Breast epithelium (tissue), 4 donors: ENCODE measurements at places on chromosomes 11 and 22. TPM values are rescaled to one million over a fixed set of nuclear protein-coding genes. Genes with fewer than 3 reads are reported as not detected.
A peak's percentile ranks its signal among the peaks of the same experiment; 100 is the strongest.

DNA sequence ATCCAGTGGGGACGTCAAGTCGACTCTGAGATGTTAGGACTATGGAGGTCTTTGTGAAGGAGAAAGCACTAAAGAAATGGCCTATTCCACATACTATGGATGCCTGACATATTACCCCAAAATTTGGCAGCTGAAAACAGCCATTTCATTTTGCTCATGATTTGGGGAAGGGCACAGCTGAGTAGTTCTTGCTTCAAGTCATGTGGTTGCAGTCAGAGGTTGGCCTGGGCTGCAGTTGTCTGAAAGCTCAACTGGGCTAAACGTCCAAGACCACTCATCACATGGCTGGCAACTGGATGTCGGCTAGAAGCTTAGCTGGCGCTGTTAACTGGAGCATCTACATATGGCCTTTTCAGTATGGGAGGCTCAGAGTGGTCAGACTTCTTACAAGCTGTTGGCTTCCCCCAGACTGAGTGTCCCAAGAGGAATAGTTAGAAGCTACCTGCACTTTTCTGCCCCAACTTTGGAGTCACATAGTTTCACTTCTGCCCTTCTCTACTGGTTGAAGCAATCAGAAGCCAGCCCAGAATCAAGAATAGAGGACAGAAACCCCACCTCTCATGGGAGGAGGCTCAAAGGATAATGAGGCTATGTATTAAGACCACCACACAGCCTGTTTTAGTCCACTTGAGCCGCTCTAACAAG is 14.1 kb downstream of the SLC35C1 start:
- no peaks in the 10 kb centered on the region for H3K4me1 ChIP-seq
- H3K27me3 ChIP-seq = no peaks in the 10 kb centered on the region
- no peaks in the 10 kb centered on the region for H3K36me3 ChIP-seq

DNA sequence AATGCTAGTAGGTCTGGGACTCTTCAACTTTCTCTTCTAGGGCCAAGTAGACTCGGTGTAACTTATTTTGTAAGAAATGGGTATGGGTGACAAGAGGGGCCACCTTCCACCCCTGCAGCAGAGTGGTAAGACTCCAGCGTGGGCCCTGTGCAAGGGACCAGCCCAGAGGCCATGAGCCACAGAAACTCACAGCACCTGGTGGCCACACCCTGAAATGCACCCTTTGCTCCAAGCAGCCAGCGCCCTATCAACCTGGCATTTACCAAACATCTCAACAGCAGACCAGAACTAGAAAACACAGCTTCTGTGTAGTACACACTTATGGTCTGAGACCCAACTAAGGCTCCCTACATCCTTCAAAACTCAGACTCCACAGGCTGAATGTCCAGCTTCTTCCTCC is 5.7 kb downstream of the CDCA5 start:
- no peak overlapping the region for H3K27ac ChIP-seq
- no peaks in the 10 kb centered on the region for H3K36me3 ChIP-seq
- no peaks in the 10 kb centered on the region for H3K4me1 ChIP-seq

- no peaks in the 10 kb centered on the region for H3K27me3 ChIP-seq
- no peak overlapping the region for H3K27ac ChIP-seq
- no peaks in the 10 kb centered on the region for H3K4me1 ChIP-seq
- H3K4me3 ChIP-seq = no peak overlapping the region
- H3K36me3 ChIP-seq = no peaks in the 10 kb centered on the region
Observed at GRCh38 chr11:57978686-57979531, 44.8 kb upstream of the OR9Q1 start.

DNA sequence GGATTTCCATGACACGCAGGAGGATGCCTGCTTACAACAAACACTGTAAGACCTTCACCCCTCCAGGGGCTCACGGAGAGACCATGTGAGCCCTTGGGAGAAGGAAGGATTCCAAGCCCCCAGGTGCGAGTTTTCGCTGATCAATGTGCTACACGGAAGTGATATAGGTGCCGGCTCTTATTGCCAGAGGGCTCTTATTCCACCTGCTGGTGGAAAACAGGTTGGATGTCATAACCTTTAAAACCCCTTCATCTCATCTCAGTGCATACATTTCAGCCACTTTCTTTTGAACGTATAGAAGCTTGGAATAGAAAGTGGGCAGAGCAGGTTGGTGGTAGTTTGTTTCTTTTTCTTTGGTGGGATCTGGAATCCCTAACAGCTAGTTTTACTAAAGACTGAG is 25.8 kb downstream of the LAYN start:
- no peak overlapping the region for H3K27ac ChIP-seq
- no peaks in the 10 kb centered on the region for H3K27me3 ChIP-seq
- H3K4me3 ChIP-seq = no peak overlapping the region

GRCh38 chr11:108786281-108786990 is 121.6 kb downstream of the DDX10 start:
- DNase-seq = no peak
- no peaks in the 10 kb centered on the region for H3K27me3 ChIP-seq
- H3K4me3 ChIP-seq = no peak overlapping the region
- no peaks in the 10 kb centered on the region for H3K36me3 ChIP-seq
- no peaks in the 10 kb centered on the region for H3K4me1 ChIP-seq

DNA sequence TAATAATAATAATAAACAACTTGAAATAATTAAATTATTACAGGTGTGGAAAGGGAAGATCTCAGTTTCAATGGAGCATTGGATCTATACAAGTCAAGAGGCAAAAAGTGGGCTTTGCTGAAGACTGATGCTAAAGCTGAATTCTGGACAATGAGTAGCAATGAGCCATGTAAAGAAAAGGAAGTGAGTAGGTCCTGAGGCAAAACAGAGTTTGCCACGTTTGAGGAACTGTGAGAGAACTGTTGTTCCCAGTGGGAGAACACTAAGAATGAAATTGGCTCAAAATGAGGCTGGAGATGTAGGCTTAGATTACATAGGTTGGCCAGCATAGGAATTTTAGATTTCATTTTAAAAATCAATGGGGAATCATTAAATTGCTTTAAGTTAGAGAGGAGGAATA is 33.9 kb upstream of the TEAD1 start:
- H3K4me1 ChIP-seq = no peaks in the 10 kb centered on the region
- no peak overlapping the region for H3K27ac ChIP-seq
- no peak for DNase-seq
- no peaks in the 10 kb centered on the region for H3K27me3 ChIP-seq

DNA sequence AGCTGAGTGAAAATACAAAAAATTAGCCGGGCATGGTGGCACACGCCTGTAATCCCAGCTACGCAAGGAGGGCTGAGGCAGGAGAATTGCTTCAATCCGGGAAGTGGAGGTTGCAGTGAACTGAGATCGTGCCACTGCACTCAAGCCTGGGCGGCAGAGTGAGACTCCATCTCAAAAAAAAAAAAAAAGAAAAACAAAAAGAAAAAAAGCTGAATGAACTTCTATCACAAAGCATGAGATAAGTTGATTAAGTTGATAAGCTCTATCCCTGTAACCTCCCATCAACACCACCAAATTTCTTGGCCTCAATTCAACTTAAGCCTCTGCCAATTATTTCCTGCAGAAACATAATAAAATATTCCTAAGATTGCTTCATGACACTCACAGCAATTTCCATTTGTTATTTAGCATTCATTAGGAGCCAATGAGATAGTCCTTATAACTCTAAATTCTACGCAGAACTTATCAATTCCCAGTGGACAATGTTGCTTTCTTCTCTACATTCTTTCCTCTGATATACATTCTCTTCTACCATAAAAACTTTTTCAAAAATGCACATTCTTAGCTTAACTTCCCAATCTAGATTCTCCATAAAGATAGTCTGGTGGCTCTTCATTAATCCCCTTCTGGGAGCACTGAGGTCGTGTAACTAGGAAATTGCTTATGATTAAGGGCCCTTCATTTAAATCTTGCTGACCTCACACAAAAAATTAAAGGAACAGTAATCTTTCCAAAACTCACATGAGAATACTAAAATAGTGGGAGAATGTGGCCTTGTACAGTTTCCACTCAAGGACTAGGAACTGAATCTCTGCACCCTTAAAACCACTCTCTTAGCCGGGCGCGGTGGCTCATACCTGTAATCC is 2.9 kb downstream of the AMBRA1 start:
- no peaks in the 10 kb centered on the region for H3K27me3 ChIP-seq
- no peak overlapping the region for H3K4me3 ChIP-seq
- no peaks in the 10 kb centered on the region for H3K36me3 ChIP-seq
- DNase-seq = no peak
- no peaks in the 10 kb centered on the region for H3K4me1 ChIP-seq

DNA sequence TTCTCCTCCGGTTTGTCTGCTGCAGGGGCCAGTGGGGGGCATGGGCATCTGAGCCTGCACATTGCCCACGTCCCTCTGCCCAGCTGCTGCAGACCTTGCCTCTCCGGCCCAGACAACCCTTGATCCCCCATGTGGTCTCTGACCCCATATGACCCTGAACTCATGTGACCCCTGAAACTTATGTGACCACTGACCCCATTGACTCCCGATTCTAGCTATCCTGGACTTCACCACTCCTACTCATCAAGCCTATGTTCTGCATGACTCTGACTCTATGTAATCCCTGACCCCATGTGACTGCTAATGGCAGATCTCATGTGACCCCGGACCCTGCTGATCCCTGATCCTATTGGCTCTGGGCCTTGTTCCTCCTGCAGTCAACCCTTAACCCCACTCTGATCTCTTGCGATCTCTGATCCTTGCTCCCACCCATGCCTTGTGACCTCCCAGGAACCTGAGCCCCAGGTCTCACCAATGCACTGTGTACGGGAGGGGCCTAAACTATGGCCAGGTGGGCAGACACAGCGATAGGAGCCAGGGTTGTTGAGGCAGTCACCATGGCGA is 5.7 kb downstream of the LTBP3 start:
- H3K36me3 ChIP-seq = no peaks in the 10 kb centered on the region
- no peak overlapping the region for H3K27ac ChIP-seq
- H3K4me1 ChIP-seq = peaks cover 18% of the 10 kb centered on the region
- H3K27me3 ChIP-seq = no peaks in the 10 kb centered on the region
- no peak overlapping the region for H3K4me3 ChIP-seq
- no peak for DNase-seq

DNA sequence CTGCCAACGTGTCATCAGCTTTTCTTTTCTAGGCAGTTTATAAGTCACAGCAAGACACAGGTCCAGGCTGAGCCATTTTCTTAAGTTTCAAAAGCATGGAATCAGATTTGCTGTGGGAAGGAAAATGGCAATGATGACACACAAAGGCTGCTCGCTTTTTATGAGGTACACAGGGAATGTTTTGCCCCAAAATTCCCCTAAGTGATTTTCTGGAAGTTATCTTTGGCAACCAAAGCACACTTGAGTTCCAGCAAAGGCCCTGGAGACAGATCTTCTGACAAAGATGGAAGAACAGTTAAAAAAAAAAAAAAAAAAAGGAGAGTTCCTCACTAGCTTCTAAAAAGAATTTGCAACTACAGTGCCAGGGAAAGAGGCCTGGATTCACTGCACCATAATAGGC is 260.8 kb downstream of the LARGE1 start:
- no peaks in the 10 kb centered on the region for H3K4me1 ChIP-seq
- no peak overlapping the region for H3K4me3 ChIP-seq
- peak overlapping the region; percentile 64 for H3K27ac ChIP-seq
- peak; percentile 27 for DNase-seq
- H3K27me3 ChIP-seq = no peaks in the 10 kb centered on the region

GRCh38 chr22:17911887-17912286 is 112.5 kb downstream of the MICAL3 start:
- H3K4me1 ChIP-seq = peaks cover 15% of the 10 kb centered on the region
- no peak overlapping the region for H3K4me3 ChIP-seq
- no peaks in the 10 kb centered on the region for H3K27me3 ChIP-seq

DNA sequence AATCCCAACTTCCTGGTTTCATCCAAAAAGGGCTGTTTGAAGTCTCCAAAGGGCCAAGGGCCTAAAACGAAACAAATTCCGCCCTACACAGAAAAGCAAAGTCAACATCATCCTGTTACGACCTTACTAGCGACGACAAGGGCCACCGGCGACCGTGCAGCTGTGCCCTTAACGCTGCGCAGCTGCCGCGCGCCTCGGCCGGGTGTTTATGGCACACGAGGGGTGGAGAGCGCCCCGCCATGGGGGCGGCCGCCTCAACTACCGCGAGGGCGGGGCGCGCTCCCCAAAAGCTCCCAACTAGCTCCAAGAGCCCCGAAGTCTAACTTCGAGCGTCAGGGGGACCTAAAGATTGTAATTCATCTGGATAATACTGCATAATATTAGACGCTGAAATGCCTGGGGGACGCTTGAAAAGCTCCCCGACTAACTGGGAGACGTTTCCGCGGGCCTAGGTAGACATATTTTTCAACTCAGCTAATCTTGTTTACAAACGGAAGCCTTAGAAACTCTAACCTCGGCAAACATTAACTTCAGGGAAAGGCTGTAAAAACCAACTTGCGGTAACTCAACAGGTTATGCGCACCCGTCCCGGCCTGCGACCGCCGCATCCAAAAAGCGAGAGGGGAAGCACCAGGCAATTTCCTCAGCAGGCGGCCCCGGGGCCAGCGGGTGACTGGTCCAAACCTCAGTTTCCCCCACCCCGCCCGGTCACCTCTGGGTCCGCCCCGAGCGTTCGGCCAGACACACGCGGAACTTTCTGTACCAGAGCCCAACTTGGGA is 694 bp downstream of the TMEM123 start:
- H3K27ac ChIP-seq = peak overlapping the region; percentile 93
- no peaks in the 10 kb centered on the region for H3K27me3 ChIP-seq
- H3K4me3 ChIP-seq = peak overlapping the region; percentile 91
- no peaks in the 10 kb centered on the region for H3K4me1 ChIP-seq
- no peak for DNase-seq

GRCh38 chr11:3092603-3093141 is 35.4 kb upstream of the CARS1 start:
- H3K27ac ChIP-seq = no peak overlapping the region
- no peaks in the 10 kb centered on the region for H3K27me3 ChIP-seq
- H3K4me3 ChIP-seq = no peak overlapping the region
- H3K4me1 ChIP-seq = no peaks in the 10 kb centered on the region
- H3K36me3 ChIP-seq = no peaks in the 10 kb centered on the region

DNA sequence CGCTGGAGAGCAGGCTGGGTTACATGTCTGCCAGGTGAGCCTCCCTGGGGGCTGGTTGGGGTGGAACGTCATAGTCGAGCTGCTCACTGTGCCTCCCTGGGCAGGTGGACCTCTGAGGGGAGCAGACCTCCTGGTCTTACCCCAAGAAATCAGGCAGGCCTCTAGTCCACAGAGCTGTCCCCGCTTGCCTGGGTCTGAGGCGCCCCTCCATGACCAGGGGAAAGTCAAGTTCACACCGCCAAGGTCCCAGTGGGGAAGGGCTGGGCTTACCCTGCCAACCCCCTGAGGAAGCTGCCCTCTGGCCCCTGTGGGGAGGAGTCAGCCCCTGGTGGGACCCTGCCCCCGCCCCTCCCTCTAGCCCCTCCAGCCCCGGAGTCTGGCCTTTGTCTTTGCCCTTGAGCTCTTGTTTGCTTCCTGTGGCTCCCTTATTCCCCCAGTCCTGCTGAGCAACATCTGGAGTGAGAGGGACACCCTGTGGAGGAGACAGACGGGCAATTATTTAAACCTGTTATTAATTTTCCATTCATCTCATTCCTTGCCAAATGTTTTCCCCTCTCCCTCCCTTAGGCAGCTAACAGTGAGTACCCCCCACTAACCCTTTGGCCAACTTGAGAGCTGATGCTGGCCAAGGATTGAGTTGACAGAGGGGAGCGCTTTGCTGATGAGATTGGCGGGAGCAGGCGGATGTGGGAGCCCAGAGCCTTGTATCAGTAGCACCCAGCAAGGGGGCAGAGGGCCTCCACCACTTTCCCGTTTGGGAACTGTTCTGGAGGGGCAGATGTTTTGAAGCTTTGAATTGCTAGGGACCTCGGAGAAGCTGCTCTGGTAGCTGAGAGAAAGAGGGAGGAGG is 83.4 kb downstream of the CEP164 start:
- H3K36me3 ChIP-seq = no peaks in the 10 kb centered on the region
- no peak overlapping the region for H3K27ac ChIP-seq
- H3K4me1 ChIP-seq = no peaks in the 10 kb centered on the region
- no peak for DNase-seq
- H3K27me3 ChIP-seq = no peaks in the 10 kb centered on the region
- H3K4me3 ChIP-seq = no peak overlapping the region

Gene PHLDA2
- total RNA-seq = 2.0 TPM

Gene JAML
- 16.0 TPM for total RNA-seq

Gene NCAM1
- total RNA-seq = 3.6 TPM

Gene KBTBD3
- 5.0 TPM for total RNA-seq

Gene PACSIN2
- 82.7 TPM for total RNA-seq

Gene TP53I11
- total RNA-seq = 75.7 TPM
